ENCODE measurements at places on chromosomes 12 and 14. TPM values are rescaled to one million over a fixed set of nuclear protein-coding genes. Genes with fewer than 3 reads are reported as not detected.

- DNase-seq, result no peak
Measured at GRCh38 chr14:70707138-70708038, 65.7 kb downstream of the TTC9 start.

DNA sequence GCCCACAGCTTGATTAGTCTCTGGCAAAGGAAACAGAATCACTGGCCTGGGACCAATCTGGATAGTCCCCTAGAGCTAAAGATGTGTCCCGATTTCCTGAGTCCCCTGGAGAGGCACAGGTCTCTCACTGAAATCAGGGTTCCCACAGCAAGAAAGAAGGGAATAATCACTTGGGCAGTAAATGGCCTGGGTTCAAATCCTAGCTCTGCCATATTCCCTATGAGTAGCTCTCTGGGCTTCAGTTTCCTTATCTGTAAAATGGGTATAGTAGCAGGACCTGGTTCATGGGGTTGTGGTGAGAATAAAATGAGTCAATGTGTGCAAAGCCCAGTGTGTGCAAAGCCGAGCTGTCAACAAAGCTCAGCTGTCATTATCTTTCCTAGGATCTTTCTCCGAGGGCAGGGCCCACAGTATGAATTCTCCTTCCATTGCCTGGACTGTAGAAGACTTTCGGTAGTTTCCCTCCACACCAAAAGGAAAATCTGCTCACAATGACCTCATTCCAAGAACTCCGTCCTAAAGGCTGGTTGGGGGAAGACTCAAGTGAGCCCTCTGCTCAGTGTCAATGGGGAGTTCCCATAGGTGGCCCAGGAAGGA lies 12.6 kb upstream of the NCOR2 start:
- no peak for DNase-seq

DNA sequence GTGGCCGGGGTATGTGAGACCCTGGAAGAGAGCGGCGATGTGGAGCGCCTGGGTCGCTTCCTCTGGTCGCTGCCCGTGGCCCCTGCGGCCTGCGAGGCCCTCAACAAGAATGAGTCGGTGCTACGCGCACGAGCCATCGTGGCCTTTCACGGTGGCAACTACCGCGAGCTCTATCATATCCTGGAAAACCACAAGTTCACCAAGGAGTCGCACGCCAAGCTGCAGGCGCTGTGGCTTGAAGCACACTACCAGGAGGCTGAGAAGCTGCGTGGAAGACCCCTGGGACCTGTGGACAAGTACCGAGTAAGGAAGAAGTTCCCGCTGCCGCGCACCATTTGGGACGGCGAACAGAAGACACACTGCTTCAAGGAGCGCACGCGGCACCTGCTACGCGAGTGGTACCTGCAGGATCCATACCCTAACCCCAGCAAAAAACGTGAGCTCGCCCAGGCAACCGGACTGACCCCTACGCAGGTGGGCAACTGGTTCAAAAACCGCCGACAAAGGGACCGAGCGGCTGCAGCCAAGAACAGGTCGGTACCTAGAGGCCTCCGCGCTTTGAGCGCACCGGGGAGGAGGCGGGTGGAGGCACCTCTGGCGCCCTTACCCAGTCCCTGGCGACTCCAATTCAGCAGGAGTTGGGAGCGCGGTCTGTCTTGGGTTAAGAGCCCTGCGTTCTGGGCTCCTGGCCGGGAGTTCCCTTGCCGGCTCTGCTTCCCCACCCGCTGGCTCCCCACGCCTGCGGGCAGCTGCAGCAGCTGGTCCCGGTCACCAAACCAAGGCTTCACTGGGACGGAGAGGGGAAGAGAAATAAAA lies 700 bp downstream of the SIX6 start:
- DNase-seq, result no peak

- DNase-seq, result no peak
Measured at GRCh38 chr12:80986224-80986623, 48.5 kb upstream of the LIN7A start.

- DNase-seq, result no peak
Measured at GRCh38 chr14:102255401-102256190, 49.4 kb downstream of the MOK start.

- no peak for DNase-seq
Measured at GRCh38 chr12:130385193-130385592, 47.5 kb downstream of the PIWIL1 start.

DNA sequence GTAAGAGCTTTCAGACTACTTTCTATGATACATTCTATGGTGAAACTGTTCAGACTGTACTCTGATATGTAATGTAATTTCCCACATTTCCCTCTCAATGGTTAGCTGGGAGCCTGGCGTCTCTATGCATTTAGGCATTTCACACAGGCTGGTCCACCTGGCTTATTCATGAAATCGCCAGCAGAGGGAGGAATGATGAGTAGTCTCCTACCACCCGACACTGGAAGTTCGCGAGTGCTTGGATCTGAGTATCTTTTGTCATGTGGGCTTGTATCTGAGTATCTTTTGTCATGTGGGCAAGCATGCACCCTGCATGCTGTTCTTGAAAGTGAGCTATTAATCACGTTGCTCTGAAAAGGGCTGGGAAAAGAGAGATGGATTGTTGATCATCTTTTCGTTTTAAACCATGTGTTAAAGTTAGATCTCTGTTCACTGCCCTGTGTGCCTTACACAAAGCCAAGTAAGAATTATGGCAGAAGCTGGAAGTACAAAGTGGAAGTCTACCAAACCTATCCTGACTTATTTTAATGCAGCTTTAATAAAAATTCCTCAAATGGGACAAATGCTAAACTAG lies 235.0 kb downstream of the ATP23 start:
- DNase-seq, result no peak

The NUDT4 gene
- 89.7 TPM for total RNA-seq

The NANOG gene
- 0.33 TPM for total RNA-seq

DNA sequence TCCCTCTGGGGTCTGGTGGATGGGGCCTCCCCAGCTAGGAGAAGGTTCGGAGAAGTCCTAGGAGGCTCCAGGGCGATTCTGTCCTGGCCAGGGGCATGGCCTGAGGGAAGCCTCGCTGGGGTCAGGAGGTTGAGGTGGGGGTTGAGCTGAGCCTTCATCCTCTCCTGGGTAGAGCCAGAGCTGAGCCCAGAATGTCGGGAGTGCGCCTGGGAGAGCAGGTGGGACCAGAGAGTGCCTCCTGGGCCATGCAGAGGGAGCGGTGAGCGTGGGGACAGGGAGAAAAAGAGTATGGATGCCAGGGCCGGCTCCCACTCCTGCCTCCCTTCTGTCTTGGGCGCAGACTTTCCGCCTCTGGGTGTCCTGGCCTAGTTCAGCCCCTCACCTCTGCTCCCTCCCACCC lies 13.1 kb downstream of the RPS6KL1 start:
- DNase-seq, result no peak

The ADCY6 gene
- total RNA-seq, result 0.22 TPM

GRCh38 chr12:12505544-12506495 lies 56.8 kb downstream of the DUSP16 start:
- DNase-seq, result no peak

The PROX2 gene
- total RNA-seq, result 0.13 TPM

DNA sequence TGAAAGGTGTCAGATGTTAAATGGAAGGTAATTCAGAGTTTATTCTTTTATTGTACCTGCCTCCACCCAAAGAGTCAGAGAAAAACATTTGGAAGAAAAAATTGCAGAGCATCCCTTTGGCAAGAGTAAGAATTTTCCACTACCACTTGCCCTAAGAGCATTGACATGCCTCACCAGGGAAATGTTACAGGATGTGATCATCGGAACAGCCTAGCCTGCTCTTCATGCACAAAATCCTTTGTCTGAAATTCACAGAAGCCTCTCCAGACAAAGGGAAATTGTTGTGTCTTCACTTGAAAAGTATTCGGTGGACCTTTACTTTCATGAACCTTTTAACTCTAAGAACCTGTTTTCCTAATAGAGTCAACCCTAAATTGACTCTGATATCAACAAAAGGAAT lies 36.9 kb downstream of the ATP2A2 start:
- DNase-seq, result no peak

The DTX1 gene
- 7.7 TPM for total RNA-seq

The FAM186B gene
- total RNA-seq, result 0.28 TPM

The LALBA gene
- not detected for total RNA-seq
